CD8-positive, alpha-beta memory T cell (primary cell): ENCODE measurements at places on chromosomes 2 and 18.

DNA sequence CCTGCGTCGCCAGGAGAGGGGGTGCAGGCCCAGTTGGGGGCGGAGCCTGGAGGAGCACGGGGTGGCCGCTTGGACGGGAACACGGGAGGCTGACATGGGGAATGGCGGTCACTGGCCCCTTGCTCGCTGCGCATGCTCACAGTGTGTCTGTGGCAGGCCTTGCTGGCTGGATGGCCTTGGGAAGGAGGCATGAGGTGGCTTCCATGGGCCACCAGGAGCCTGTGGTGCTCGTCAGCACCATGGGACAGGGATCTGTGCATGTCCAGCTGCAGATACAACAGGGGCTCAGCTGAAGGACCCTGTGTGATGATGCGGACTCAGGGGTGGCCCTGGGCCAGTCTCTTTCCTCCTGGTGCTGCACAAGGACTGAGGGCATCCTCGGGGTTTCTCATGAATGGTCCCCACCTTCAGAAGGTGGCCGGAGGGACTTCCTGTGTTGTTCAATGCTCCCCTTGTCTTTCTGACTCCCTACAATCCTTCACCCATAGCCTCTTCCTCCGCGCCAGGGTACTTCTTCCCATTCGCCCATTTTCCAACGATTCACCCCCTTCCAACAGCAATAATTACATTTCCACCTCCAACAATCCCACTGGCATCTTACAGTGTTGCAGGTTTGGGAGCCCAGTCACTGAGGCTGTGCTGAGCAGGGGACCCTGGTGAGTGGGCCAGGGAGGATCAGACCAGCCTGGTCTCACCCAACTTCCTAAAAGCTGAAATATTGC, 3.4 kb upstream of the SP140L start:
- DNase-seq, result no peak

DNA sequence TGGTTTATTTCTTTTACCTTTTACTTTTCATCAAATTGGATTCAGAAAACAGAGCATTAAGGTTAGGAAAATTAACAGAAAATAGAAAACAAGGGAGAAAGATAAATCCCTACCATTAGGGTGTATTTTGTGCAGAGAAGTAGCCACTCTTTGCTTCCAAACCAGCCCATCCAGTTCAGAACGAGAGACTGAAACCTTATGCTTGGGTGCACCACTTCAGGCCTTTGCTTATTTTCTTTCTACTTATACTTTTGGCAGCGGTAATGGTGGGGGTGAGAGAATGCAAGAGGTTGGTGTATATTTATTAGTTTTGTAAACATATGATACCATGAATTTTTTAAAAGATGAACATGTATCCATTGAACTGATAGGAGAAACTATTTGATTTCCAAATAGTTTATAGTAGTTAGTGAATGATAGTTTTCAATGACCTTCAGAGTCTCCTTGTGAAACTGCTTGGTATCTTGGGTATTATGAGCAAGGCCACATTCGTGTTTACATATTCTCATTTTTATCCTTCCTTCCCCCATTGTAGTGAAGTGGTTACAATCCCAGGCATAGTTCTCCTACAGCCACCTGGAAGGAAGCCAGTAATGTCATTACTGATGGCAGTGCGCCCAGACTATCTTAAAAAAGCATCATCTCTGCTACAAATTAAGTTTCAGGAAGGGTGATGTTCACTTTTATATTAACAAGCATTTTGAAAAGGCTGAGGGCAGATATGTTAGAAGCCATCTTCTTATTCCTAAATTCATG, 60.8 kb downstream of the MFSD6 start:
- no peak for DNase-seq

- DNase-seq, result no peak
Observed at GRCh38 chr2:228986961-228987360, 284.1 kb downstream of the PID1 start.

- no peak for DNase-seq
Observed at GRCh38 chr18:7619676-7620075, 52.6 kb downstream of the PTPRM start.

DNA sequence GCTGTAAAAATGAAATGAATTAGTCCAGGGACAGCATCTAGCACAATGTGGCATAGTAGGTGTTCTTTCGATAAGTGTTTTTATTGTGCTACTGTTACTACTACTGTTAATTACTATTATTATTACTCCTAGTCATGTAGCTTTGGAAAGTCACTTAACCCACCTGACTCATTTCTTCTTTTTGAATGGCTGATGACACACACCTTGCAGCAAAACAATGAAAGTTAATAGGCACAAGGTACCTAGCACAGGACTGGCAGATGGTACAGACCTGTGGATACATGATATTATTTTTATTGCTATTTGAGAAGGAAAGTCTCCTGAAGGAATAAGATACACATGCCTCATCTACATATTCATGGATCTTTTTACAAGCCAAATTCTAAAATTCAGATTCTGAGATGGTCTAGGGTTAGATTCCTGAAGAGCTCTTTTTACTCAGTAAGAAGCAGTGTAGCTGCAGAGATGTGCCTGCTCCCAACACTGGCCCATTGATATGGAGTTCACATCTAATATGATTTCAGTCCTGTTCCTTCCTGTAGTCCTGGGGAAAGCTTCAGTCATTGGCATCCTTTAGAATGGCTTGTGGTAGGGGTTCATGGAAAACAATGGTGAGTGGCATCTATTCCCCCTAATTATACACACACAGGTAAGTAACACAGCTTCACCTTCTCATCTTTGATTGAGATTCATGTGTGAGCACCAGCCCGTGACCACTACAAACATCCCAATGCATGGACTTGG, 7.9 kb upstream of the ERMN start:
- no peak for DNase-seq

DNA sequence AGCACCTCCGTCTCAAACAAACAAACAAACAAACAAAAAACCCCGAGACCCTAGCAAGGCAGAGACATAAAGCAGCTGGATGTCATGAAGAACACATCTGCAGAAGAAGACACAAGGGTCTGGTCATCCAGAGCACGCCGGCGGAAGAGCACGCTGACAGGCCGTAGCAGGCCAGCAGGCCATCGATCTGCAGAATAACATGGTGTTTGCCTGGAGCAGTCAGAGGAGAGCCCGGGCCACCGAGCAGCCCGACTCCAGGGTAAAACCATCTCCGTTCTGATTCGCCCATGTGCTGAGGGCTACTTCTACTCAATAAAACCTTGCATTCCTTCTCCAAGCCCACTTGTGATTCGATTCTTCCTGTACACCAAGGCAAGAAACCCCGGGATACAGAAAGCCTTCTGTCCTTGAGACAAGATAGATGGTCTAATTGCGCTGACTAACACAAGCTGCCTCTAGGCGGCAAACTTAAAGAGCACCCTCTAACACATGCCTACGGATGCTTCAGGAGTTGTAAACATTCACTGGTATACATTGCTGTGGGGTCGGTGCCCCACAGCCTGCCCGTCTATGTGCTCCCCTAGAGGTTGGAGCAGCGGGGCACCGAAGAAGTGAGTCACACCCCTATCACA, 549.8 kb upstream of the NRXN1 start:
- no peak for DNase-seq

DNA sequence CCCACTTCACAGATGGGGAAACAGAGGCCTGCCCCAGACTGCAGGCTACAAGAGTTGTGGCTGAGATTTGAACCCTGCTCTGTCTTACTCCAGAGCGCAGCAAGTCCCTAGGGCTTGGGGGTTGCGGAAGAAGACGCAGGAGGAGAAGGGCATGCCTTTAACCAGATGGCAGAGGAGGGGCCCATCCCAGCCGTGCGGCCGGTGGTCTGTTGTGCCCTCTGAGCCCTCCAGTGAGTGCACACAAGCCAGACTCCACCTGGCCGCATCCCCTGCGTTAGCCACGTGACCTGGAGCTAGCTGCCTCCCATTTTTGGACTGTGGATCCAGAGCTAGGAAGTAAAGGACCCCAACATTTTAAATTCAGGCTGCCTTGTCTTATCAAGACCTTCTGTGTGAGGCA, 2.8 kb downstream of the KCNIP3 start:
- DNase-seq, result no peak
